ENCODE measurements at places on chromosomes 5 and 9. TPM values are rescaled to one million over a fixed set of nuclear protein-coding genes. Genes with fewer than 3 reads are reported as not detected.

The PCDHGC4 gene
- not detected for total RNA-seq

The TMEM252 gene
- total RNA-seq, result not detected

The SLCO6A1 gene
- total RNA-seq, result not detected

The LHX3 gene
- total RNA-seq, result 0.08 TPM

The GNPDA1 gene
- total RNA-seq, result 27.1 TPM

The PCDHGA3 gene
- not detected for total RNA-seq

The PCDHGC5 gene
- not detected for total RNA-seq

The RLN2 gene
- total RNA-seq, result 3.2 TPM

The TTC23L gene
- not detected for total RNA-seq

The FGF1 gene
- not detected for total RNA-seq

The GLDC gene
- total RNA-seq, result 4.2 TPM

The IL3 gene
- total RNA-seq, result 1.4 TPM

The DENND4C gene
- 47.1 TPM for total RNA-seq
